ENCODE measurements at places on chromosomes 2 and 18.

GRCh38 chr2:73766349-73766748 lies 13.6 kb downstream of the DUSP11 start:
- no peak for DNase-seq

GRCh38 chr2:237383991-237384671 lies 29.8 kb downstream of the COL6A3 start:
- DNase-seq, result no peak

- no peak for DNase-seq
Observed at GRCh38 chr18:62258616-62259015, 66.5 kb upstream of the TNFRSF11A start.

DNA sequence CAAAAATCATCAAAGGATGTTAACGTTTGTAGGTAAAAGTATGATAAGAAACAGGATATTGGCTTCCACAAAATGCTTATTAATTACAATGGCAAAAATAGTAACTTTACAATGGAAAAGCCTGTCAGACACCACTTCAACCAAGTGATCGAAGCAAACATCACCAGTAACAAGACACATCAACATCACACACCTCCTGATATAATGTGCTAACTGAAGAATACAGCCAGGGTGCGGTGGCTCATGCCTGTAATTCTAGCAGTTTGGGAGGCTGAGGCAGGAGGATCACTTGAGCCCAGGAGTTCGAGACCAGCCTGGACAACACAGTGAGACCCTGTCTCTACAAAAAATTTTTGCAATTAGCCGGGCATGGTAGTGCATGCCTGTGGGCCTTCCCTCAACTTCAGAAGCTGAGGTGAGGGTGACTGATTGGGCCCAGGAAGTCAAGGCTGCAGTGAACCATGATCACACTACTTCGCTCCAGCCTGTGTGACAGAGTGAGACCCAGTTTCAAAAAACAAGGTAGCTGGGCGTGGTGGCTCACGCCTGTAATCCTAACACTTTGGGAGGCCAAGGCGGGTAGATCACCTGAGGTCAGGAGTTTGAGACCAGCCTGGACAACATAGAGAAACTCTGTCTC lies 15.0 kb downstream of the MGAT4A start:
- no peak for DNase-seq

GRCh38 chr18:60555625-60556024 lies 183.1 kb upstream of the MC4R start:
- DNase-seq, result no peak

DNA sequence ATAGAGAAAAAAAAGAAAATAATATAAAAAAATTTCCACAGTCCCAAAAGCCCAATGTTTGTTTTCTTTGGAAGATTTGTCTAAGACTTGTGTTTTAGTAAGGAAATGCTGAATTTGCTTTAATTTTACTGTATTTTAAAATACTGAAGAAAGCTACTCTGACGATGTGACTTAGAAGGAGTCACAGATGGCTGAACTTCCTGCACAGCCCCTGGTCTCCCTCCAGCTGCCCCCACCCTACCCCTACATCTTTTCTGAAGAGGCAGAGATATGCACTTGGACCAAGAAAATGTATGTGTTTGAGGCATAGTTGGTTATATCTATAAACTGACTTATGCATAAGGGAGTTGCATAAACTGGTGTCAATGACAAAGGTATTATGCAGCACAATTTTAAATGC lies 172.3 kb downstream of the CDH2 start:
- DNase-seq, result no peak

- DNase-seq, result no peak
Observed at GRCh38 chr18:39571511-39571910, 2005.9 kb upstream of the CELF4 start.

All from NCI-H1048 (cell line).